Activated T-cell treated with anti-CD3 and anti-CD28 coated beads, Interleukin-2, amount 50 U/mL, for 24 hours (primary cell): ENCODE measurements at places on chromosomes 4 and X.

- H3K36me3 ChIP-seq: no peaks in the 10 kb centered on the region
- H3K27me3 ChIP-seq: peaks cover 3% of the 10 kb centered on the region
- DNase-seq: no peak
- H3K27ac ChIP-seq: no peak overlapping the region
Measured at GRCh38 chr4:8675383-8675782, 82.8 kb downstream of the CPZ start.

DNA sequence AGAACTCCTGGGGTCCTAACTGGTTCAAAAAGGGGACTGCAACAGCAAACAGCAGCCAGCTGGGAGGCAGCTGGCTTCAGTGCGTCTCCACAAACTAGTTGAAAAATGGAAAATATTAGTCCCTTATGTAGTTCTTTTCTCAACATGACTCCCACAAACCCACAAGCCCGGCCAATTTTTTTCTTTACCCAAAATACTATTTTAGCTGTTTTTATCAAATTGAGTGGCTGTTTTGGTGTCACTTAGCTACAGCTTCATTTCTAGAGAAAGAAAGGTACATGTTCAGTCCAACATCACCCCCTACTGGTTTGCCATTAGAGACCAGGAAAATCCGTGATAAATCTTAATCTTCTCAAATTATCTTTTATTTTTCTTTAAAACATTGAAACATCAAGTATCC, 97.2 kb downstream of the GUCY2F start:
- no peak overlapping the region for H3K27ac ChIP-seq
- H3K36me3 ChIP-seq: no peaks in the 10 kb centered on the region
- peaks cover 30% of the 10 kb centered on the region for H3K27me3 ChIP-seq
- no peak overlapping the region for H3K4me3 ChIP-seq
- no peak for DNase-seq
- no peaks in the 10 kb centered on the region for H3K4me1 ChIP-seq

DNA sequence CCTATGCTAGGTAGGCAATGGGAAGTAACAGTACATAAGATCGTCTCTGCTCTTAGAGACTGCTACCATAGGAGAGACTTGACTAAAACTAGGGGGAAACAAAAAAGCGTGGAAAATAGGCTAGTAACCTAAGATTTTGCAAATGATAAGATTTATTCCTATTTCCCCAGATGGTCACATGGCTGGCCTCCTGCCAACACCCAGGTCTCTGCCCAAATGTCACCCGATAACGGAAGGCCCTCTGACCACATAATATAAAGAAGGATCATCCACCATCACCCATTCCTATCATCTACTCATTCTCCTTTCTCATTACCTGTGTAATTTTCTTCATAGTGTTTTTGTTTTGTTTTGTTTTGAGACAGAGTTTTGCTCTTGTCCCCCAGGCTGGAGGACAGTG, 4.7 kb downstream of the LAMP2 start:
- DNase-seq: no peak
- H3K4me1 ChIP-seq: peaks cover 32% of the 10 kb centered on the region
- peaks cover 14% of the 10 kb centered on the region for H3K36me3 ChIP-seq
- no peaks in the 10 kb centered on the region for H3K27me3 ChIP-seq
- H3K4me3 ChIP-seq: no peak overlapping the region

DNA sequence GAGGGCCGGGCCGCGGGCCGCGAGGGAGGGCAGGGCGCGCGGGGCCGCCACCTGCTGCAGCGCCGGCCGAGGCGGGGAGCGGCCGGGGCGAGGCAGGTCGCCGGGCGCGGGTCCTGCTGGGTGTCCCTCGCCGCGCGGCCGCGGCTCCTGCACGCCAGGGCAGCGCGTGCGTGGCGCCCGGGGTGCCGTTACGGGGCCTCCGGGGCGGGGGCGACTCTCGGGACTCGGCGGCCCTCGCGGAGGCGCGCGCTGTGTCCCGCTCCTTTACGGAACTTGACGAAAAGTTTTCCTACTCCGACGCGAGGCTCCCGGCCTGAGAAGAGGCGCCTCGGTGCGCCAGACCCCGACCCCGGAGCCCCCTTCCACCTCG, 329 bp downstream of the TBC1D14 start:
- peaks cover 11% of the 10 kb centered on the region for H3K36me3 ChIP-seq
- no peak for DNase-seq
- H3K27me3 ChIP-seq: no peaks in the 10 kb centered on the region
- peaks cover 56% of the 10 kb centered on the region for H3K4me1 ChIP-seq

DNA sequence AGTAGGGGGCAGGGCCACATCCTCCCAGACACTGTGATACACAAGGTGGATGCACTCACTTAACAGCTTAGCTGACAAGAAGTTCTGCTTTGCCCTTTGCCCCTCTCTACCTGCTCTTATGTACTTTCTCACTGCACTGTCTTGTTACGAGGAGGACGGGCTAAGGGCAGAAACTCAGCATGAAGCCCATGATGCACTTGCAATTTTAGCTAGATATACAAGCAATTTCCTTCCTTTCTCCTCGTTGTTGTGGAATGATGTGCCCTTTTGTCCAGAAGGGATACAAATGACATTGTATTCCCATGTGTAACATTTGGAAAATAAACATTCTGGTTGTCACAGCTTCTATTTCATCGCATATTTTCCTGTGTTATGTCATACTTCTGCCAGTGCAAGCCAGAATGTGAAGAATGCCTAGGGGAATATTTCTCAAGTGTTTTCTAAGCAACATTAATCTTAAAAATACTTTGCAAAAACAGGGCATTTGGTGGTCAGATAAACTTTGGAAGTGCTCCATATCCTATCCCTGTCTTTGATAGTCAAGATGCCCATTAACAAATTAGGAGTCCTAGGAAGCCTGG, 47.2 kb downstream of the MAOA start:
- no peaks in the 10 kb centered on the region for H3K4me1 ChIP-seq
- no peaks in the 10 kb centered on the region for H3K36me3 ChIP-seq
- no peak overlapping the region for H3K4me3 ChIP-seq
- no peak overlapping the region for H3K27ac ChIP-seq
- H3K27me3 ChIP-seq: peaks cover 65% of the 10 kb centered on the region

GRCh38 chr4:169612871-169613859, 782 bp upstream of the NEK1 start:
- no peaks in the 10 kb centered on the region for H3K27me3 ChIP-seq
- H3K27ac ChIP-seq: peak overlapping the region; percentile 100
- H3K4me1 ChIP-seq: peaks cover 58% of the 10 kb centered on the region
- H3K36me3 ChIP-seq: peaks cover 14% of the 10 kb centered on the region

GRCh38 chrX:104135677-104136076, 21.1 kb downstream of the SLC25A53 start:
- H3K4me3 ChIP-seq: no peak overlapping the region
- H3K27ac ChIP-seq: no peak overlapping the region
- peaks cover 7% of the 10 kb centered on the region for H3K36me3 ChIP-seq

- DNase-seq: no peak
- no peak overlapping the region for H3K4me3 ChIP-seq
- H3K27ac ChIP-seq: no peak overlapping the region
- no peaks in the 10 kb centered on the region for H3K36me3 ChIP-seq
- H3K27me3 ChIP-seq: no peaks in the 10 kb centered on the region
- peaks cover 2% of the 10 kb centered on the region for H3K4me1 ChIP-seq
Measured at GRCh38 chr4:85818700-85819099, 343.8 kb downstream of the ARHGAP24 start.

DNA sequence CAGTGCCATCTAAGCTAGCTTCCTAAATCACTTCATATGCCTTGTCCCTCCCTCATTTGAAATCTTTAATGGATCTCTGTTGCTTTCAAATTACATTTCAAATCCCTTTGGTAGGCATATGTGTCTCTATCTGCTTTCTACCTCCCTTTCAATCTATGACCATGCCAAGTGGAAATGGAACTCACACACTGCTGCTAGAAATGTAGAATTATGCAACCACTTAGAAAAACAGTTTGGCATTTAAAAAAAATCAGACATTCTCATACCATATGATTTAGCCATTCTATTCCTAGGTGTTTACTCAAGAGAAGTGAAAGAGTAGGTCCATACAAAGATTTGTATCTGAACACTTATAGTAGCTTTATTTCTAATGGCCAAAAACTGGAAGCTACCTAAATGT, 413.5 kb upstream of the INTU start:
- H3K27me3 ChIP-seq: no peaks in the 10 kb centered on the region
- no peak overlapping the region for H3K4me3 ChIP-seq
- H3K4me1 ChIP-seq: no peaks in the 10 kb centered on the region
- no peak overlapping the region for H3K27ac ChIP-seq
- H3K36me3 ChIP-seq: no peaks in the 10 kb centered on the region

DNA sequence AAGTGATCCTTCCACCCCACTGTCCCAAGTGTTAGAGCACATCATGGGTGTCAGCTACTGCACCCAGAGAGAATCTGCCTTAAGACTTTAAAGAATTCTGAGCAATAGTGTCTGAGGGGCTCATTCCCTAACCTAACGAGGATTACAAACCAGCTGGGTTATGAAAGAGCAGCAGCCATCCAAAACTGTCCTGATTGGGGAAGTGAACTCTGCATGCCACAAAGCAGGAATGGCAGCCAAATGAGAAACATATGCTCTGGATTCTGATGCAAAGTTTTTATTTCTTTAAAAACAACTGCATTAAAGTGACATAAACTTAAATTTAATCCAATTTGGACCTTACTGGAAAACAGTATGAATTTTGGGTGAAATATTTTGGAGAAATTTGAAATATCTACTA, 103.2 kb downstream of the ANXA3 start:
- no peak for DNase-seq
- no peak overlapping the region for H3K4me3 ChIP-seq
- peaks cover 40% of the 10 kb centered on the region for H3K4me1 ChIP-seq
- no peaks in the 10 kb centered on the region for H3K36me3 ChIP-seq
- H3K27me3 ChIP-seq: no peaks in the 10 kb centered on the region
- H3K27ac ChIP-seq: no peak overlapping the region

DNA sequence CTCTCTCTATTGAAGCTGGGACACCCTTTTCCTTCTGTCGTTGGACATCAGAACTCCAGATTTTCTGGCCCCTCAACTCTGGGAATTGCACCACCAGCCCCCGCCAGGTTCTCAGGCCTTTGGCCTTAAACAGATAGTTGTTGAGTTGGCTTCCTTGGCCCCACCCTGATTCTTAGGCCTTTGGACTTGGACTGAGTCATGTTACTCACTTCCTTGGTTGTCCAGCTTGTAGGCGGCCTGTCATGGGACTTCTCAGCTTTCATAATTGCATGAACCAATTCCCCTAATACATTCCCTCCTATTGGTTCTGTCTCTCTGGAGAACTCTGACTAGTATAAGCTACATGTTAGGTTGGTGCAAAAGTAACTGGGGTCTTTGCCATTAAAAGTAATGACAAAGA, 195.7 kb downstream of the GPAT3 start:
- no peaks in the 10 kb centered on the region for H3K36me3 ChIP-seq
- no peak overlapping the region for H3K27ac ChIP-seq
- no peak overlapping the region for H3K4me3 ChIP-seq
- H3K27me3 ChIP-seq: peaks cover 8% of the 10 kb centered on the region

- no peak for DNase-seq
- H3K4me3 ChIP-seq: no peak overlapping the region
- peaks cover 37% of the 10 kb centered on the region for H3K36me3 ChIP-seq
- no peaks in the 10 kb centered on the region for H3K27me3 ChIP-seq
Measured at GRCh38 chr4:102730968-102731533, 29.7 kb downstream of the MANBA start.

DNA sequence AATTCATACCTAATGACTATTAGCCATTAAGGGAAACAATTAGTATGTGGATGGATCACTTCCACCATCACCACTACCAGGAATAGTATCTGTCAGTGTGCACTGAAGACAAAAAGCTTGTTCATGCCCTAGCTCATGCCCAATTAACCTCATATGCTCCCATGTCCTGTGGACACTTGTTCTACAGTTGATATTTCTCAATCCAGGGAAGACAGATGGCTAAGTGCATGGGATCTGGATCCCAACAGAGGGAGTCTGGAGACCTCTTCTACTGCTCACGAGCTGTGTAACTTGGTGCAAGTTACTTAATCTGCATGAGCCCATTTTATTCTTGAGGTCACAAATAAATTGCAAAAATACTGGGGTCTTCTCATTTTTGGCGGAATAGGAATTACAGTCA, 23.7 kb downstream of the AMOT start:
- H3K27me3 ChIP-seq: peaks cover 37% of the 10 kb centered on the region
- no peaks in the 10 kb centered on the region for H3K36me3 ChIP-seq
- DNase-seq: no peak
- no peak overlapping the region for H3K4me3 ChIP-seq
- H3K27ac ChIP-seq: no peak overlapping the region
- peaks cover 9% of the 10 kb centered on the region for H3K4me1 ChIP-seq

DNA sequence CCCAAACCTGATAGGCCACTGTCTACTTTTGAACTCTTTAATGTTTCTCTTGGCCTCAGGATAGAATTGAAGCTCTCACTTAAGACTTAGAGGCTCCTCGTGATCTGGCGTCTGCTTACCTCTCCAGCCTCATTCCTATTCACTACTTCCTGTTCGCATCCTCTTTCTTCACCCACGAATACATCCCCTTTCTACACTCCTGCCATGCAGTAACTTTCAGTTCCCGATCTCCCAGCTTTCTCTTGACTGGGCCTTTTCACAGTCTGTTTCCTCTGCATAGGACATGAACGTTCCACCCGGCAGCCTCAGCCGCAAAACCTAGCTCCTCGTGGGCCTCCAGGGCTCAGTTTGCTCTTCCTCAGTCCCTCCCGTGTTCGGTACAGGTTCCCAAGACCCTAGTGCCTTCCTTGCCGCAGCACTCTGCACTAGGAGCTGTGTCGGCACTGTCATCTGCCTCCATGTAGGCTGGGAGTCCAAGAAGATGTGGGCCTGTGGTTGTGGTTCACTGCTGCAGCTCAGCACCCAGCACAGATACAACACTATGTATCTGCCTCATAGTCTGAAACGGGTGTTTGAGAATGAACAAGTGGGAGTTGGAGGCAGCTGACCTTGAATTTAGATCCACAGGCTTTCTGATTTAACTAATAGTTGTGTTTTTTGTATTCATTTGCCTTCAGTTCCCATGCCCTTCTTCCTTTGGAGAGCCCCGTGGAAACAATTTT, 15.8 kb downstream of the RPL39 start:
- DNase-seq: no peak
- H3K4me3 ChIP-seq: no peak overlapping the region
- peak overlapping the region; percentile 4 for H3K27ac ChIP-seq
